ENCODE measurements at places on chromosomes 5 and 9.
A peak's percentile ranks its signal among the peaks of the same experiment; 100 is the strongest.

GRCh38 chr9:110101531-110102161 lies 106.3 kb downstream of the C9orf152 start:
- no peak for DNase-seq

DNA sequence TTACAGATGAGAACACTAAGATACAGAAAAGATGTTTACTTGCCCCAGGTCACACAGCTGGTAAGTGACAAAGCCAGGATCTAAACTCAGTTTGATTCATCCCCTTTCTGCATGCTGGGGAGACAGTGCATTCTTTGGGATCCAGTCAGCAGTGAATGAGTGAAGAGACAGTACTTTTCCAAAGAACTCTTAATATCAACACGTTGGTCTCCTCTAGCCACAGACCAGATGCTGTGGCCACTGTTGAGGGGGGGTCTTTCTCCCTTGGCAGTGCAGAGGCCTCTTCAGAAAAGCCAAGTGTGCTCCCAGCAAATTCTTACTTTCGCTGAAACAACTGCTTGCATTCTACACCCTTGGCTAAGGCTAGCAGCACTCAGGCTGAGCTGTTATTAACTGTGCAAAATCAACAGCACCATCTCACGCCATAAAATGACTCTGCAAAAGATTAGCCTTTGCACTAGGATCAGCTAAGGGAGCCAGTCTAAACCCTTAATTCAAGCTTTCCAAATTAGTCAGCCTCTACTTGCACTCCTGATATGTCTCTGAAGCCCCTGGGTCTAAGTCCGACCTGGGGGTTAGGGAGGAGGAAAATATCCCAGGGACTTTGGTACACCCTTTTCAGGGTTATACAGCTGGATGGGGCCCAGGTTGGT lies 4.8 kb upstream of the TMEM171 start:
- DNase-seq, result peak; percentile 69

DNA sequence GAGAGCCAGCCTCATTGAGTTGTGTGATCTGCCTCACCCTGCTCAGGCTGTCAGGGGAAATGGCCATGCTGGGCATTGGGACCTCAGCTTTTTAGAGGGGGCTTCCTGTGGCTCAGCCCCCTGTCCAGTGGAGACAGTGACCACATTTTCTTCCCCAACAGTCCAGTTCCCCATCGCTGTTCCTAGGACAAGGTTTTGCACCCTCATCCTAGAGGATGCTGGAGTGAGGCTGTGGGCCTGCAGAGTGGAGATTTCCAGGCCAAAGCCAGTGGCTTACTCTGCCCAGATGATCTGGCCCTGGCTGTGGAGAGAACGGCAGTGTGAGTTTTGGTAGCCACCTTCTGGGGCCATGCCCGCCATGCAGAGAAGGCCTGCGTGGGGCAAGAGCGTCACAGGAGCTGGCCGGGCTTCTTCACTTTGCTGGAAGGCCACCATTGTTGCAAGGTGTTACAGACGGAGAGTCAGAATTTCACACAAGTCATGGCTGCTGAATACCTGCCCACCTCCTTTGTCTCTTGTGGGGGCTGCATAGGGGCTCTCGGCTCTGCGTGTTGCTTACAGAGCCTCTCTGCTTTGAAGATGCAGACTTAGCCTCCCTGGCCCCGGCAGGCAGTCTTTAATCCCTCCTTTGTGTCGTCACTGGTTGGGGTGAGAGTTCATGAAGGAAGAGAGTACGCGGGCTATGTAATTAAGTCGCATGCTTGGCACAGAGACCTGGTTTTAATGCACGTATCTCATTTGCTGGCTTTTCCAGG lies 35.2 kb upstream of the PITX1 start:
- no peak for DNase-seq

- no peak for DNase-seq
Observed at GRCh38 chr9:13616491-13617035, 337.1 kb upstream of the MPDZ start.

- DNase-seq, result no peak
Observed at GRCh38 chr5:36902353-36902752, 25.8 kb downstream of the NIPBL start.

DNA sequence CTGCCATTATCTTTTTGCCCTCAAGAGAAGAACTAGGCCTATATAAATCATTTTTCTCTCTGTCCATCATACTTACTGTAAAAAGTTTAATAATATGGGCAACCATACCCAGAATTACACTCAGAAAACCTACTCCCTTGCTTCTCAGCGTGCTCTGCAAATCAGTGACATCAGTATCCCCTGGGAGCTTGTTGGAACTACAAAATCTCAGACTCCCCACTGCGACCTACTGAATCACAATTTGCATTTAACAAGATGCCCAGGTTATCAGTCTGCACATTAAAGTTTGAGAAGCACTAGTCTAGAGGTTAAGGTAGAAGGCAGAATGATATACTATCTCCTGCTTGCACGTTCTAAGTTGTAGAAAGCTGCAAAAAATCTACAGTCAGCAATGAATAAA lies 127.2 kb downstream of the MLLT3 start:
- no peak for DNase-seq

DNA sequence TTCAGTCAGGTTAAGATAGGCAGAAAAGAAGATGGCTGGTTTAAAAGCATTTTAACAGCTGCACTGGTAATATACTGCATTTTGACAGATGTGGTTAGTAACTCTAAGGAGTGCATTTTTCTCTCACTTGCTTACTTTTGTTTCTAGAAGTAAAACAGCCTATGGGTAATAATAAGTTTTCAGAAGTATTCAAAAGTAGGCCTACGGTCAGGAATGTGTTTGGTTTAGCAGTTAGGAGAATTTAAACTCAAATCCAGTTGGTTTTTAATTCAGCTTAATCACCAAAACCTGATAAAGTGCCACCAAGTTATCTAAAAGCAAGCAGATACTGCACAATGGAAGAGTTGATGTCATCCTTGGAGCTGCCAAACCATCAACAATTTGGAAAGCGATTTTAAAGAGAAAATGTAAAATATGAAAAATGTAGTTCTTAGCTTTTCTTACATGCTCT lies 160.3 kb downstream of the ARSB start:
- no peak for DNase-seq

DNA sequence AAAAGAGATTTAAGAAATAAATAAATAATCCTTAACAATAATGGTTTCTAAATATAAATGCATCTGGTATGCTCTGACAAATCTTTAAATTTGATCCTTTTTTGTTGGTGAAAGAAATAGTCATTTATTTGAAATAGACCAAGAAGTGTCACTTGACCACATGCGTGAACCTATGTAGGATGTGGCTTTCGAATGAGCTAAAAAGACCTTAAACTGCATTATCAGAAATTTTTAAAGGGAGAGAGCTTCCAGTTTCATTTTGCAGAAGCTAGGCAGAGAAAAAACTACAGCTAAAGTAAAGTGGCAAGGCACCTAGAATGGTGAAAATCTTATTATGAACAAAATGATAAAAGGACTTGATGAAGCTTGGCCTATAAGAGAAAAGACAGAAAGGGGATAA lies 309.2 kb upstream of the EFNA5 start:
- DNase-seq, result no peak

DNA sequence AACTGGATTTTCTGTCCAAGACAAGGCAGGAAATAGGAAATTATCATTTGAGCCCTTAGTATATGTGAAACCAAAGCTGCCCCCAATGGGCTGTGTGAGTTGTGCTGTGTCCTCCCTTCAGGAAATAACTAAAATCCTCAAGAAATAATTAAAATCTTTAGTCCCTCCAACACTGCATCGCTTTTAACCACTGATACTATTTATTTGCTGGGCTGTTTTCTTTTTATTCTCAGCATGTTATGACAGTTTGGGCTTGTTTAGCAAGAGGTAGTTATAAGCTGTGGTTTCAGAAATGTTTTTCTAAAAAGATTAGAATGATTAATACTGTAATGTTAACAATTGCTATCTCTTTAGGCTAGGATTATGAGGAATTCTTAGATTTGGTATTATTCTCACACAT lies 187.0 kb upstream of the KCNN2 start:
- DNase-seq, result no peak

DNA sequence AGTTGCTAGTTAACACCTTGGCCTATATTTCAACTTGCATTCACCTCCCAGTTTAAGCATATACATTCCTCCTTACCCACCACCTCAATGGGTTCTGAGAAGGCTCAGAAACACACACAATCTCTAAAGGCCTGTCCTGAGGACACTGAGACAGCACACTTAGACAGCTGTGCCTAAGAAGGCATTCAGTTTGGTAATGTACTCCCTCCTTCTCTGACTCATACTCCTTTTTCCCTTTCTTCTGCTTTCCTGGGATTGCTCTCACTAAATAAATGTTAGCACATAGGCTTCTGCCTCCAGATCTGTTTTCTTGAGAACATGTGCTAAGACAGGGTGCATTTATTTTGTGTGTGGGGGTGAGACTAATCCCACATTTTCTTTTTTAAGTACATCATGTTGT lies 456.8 kb upstream of the CDH6 start:
- no peak for DNase-seq

DNA sequence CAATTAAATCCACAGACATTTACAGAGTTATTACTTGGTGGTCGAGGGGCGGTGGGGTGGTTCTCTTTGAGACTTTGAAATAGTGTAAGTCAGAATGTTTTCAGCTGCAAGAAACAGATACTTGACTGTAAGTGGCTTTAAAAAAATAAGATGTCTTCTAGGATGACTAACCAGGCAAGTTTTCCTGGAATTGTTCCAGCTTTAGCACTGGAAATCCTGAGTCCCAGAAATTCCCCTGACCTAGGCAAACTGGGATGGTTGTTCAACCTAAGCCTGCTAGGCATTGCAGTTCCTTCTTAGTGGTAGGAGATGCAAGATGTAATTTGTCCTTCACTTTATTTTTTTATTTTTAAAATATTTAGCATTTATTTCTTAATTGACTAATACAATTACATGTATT lies 169.5 kb upstream of the POC5 start:
- peak; percentile 68 for DNase-seq

GRCh38 chr5:144404672-144405071 lies 234.0 kb downstream of the KCTD16 start:
- no peak for DNase-seq

DNA sequence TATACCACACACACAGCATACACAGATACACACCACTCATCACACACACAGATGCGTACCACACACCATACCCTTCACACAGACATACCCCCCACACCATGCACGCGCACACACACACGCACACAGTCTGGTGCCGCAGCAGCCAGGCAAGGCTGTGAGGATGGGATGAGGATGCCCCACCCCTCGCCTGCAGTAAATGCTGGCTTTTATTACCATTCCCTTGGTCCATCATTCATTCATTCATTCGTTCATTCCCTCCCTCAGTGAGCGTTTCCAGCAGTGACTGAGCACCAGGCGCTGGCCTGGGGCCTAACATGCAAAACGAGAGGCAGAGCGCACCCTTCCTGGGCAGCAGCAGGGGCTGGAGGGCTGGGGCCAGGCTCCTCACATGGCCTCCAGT lies 51.7 kb upstream of the FCN2 start:
- DNase-seq, result no peak

DNA sequence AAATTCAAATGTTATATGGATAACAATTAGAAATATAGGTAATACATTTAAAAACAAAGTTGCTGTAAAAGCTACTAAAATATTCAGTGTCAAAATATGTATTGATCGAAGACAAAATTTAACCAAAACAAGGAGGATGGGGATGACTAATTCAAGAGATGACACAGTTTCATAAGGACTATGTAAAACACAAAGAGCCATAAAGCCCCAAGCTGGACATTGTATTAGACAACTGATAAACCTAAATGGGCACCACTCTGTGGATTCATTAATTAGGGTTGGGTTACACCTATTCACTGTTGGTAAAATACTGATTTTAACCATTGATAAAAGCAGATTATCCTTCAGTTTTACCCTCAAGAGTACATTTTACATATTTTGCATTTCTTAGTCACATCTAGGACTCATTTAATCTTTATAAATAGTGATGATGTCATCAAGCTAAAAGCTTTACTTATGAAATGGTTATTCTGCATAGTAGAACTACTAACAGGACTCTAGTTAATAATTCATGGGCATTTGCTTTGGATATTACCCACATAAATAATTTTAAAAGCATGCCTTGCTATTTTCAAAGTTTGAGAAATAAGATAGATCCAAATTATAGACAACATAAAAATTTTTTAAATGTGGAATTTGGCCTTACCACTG lies 13.7 kb downstream of the TUT7 start:
- peak; percentile 27 for DNase-seq

- no peak for DNase-seq
Observed at GRCh38 chr5:59407967-59408366, 485.6 kb downstream of the PDE4D start.

DNA sequence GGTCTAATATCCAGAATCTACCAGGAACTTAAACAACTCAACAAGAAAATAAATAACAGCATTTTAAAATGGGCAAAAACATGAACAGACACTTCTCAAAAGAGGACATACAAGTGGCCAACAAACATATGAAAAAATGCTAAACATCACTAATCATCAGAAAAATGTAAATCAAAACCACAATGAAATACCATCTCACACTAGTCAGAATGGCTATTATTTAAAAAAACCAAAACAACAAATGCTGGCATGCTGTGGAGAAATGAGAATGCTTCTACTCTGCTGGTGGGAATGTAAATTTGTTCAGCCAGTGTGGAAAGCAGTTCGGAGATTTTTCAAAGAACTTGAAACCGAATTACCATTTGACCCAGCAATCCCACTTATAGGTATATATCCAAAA lies 63.1 kb downstream of the ADAMTS6 start:
- no peak for DNase-seq

GRCh38 chr9:136268318-136268717 lies 22.7 kb upstream of the QSOX2 start:
- DNase-seq, result no peak

GRCh38 chr9:72856972-72857623 lies 95.8 kb downstream of the ALDH1A1 start:
- DNase-seq, result peak; percentile 63

DNA sequence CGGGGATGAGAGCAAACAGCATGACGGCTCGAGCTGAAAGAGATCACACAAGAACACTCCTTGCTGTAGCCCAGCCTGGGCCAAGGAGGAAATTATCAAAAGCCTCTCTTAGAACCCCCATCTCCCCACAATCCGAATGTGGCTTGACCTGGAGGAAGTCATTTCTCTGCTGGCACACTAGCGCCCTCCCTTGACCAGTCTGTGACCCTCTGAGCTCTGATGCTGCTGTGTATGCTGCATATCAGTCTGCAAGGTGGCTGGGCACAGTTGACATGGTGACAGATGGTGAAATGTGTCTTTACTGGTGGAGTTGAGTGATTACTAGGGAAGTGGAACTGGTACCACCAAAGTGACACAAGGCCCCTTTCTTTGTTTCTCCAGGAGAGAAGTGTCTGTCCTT lies 3.3 kb downstream of the SLC46A2 start:
- DNase-seq, result no peak

- DNase-seq, result no peak
Observed at GRCh38 chr5:114734238-114734637, 372.4 kb downstream of the KCNN2 start.

DNA sequence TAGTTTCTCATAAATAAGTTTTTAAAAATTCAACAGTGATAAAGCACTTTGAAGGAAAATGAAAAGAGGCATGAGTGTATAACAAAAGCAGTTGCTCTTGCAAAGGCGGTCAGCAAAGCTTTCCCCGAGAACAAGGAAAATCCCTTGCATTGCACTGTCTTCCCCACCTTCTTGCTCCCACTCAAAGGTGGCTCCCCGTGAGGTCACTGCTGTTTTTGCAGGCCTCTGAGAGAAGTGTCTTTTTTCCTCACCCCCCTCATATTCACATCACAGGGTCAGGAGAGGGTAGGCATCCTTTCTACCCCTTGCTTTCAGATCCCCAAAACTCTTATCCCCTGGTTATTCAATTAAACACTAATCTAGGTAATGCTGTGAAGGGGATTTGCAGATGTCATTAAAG lies 15.2 kb upstream of the SLC36A1 start:
- no peak for DNase-seq
